Activated T-helper 9 cell treated with anti-CD3 and anti-CD28 coated beads, Interleukin-2, amount 50 U/mL, for 16 hours (primary cell): ENCODE measurements at places on chromosomes 7 and 10.

- peak; percentile 15 for DNase-seq
Measured at GRCh38 chr10:13099144-13099665, 758 bp upstream of the OPTN start.

- DNase-seq: no peak
Measured at GRCh38 chr10:32878646-32879045, 79.4 kb downstream of the ITGB1 start.

DNA sequence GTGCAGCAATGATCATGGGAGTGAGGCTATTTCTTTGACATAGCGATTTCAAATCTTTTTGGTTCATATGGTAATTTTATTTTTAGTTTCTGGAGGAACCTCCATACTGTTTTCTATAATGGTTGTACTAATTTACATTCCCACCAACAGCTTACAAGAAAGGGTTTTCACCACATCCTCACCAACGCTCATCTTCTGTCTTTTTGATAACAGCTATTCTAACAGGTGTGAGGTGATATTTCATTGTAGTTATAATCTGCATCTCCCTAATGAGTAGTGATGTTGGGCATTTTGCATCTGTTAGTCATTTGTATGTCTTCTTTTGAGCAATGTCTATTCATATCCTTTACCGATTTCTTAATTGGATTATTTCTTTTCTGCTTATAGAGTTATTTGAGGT lies 75.0 kb upstream of the FHIP2A start:
- no peak for DNase-seq

DNA sequence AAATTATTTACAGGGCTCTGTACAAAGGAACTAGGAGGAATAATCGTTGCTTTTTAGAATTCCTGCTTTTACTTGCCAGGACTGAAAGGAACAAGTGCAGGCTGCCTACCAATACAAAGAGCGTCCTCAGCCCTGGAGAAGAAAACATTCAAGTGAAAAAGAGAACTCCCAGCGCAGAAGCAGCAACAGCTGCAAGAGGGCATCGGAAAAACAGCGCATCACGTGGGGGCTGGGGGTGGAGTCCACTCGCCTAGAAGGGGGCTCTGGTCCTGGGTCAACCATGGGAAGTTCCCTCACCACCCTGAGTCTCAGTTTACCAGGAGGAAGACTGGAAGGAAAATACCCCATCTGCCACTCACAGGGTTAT lies 385 bp upstream of the C10orf90 start:
- DNase-seq: no peak

GRCh38 chr7:113968713-113969112 lies 49.9 kb upstream of the PPP1R3A start:
- DNase-seq: no peak

DNA sequence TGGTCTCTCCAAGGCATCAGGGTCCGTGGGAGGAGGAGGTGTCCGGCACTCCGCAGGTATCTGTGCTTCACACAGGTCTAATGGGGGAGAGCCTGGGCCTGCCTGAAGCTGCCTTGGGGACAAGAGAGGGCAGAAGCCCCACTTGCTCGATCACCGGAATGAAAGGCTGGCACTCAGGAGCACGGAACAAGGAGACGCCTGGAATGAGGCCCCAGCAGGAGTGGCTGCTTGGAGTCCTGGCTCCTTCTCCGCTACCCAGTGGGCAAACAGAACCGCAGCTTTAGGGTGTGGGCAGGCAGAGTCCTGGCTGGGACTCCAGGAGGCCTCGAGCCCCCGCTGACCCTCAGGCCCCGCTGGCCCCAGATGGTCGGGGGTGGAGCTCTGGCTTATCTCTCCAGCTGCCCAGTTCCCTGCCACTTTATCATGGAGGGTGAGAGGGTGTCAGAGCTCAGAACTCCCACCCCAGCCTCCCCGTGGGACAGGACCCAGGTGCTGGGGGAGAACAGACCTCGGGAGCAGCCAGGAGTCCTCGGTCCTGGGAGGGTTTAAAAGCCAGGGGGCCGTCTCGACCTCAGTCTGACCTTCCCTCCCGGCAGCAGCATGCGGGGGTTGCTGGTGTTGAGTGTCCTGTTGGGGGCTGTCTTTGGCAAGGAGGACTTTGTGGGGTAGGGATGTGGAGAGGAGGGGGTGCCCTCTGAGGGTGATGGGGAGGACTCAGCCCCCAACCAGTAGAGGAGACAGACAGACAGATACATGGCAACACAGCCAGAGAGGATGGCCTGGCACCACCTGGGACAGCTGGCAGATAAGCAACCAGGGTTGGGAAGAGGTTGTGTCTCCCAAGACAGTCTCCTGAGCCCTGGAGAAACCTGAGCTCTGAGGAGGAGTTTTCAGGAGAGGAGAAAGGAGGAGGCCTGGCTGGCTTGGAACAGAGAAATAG lies at the start of gene CPA1:
CPA1 (plus strand) TSS at position 574 of the 940 bp plus-strand sequence; CDS start at position 601, 27 bp downstream.
- DNase-seq: no peak

GRCh38 chr10:123621492-123621891 lies 44.7 kb upstream of the GPR26 start:
- DNase-seq: no peak

DNA sequence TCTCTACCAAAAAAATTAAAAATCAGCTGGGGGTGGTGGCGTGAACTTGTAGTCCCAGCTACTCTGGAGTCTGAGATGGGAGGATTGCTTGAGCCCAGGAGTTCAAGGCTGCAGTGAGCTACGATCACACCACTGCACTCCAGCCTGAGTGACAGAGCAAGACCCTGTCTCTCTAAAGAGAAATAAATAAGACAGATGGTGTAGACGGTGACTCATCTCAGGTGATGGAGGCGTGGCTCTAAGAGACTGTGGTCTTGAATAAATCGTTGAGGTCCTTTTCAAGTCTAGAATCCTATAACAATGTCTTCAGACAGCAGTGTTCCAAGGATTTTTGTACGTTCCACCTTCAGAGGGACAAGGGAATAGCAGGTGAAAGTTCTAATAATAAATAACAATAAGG lies 53.8 kb upstream of the PFKFB3 start:
- no peak for DNase-seq

DNA sequence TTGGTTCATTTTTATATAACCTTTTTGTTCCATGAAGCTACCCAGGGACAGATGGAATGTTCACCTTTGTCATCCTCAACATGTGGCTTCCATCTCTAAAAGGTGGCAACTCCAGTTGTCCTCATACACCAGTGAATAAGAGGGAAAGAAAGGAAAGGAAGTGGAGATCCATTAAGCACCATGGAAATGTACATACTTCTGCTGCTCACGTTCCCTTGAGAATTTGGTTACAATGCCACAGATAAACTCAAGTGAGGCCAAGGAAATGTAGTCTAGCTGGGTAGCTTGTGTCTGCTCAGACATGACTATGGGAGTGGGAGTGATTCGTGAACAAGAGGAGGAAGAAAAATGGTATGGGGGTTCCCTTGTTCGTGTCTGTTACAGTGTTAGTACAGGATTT lies 237.1 kb upstream of the FAM3C start:
- DNase-seq: no peak

DNA sequence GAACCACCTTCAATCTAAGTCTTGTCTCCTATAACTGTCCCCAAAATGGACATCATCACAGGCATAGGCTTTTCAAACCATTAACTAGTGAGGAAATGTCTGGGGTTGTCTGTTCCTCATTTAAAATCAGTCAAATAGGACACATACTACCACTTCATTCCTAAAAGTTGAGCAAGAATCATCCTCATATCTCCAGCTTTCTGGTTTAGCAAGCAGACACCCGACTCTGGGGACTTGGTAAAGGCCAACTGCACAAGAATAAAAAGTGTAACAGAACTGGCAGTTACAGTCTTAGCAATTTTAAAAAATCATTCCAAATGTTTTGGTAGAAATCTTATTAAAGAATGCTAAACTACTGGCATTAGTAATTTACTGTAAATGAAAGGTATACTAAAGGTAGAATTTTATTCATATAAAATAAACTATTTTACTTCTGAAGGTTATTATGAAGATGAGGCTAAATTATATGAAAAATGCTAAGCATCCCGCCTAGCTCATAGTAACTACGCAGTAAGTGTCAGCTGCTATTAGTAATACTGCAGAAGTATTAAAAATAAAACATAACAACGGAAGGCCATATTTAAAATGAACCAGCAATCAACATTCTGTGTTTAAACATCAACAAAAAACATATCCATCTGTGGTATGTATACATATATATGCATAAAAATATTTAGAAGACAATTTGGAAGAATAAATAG lies 60.8 kb downstream of the ZNF438 start:
- DNase-seq: no peak

- DNase-seq: no peak
Measured at GRCh38 chr10:88841316-88842111, 10.1 kb downstream of the ANKRD22 start.

GRCh38 chr10:49526619-49527018 lies 12.3 kb downstream of the ERCC6 start:
- no peak for DNase-seq

- DNase-seq: no peak
Measured at GRCh38 chr10:112585960-112586359, 138.9 kb downstream of the VTI1A start.

GRCh38 chr10:114663626-114664025 lies 5.6 kb upstream of the ABLIM1 start:
- no peak for DNase-seq
